Central memory CD8-positive, alpha-beta T cell (primary cell): ENCODE measurements at places on chromosomes 2 and 18.

DNA sequence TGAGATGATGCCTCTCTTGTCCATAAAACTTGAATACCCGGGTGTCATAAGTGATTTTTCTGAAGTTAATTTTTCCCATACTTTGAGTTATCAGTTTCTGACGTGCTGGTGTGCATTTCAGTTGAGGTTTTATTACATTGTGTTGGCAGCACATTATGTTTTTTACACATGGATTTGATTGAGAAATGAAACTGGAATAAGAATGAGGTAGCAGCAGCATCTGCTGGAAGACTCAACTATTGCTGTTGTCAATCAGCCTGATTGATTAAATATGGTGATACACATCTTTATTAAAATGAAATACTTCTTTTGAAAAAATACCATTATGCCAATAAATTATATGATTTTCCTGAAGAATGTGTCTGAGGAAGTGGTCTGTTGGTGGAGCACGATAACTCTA is 60.5 kb downstream of the INSIG2 start:
- no peak for DNase-seq

DNA sequence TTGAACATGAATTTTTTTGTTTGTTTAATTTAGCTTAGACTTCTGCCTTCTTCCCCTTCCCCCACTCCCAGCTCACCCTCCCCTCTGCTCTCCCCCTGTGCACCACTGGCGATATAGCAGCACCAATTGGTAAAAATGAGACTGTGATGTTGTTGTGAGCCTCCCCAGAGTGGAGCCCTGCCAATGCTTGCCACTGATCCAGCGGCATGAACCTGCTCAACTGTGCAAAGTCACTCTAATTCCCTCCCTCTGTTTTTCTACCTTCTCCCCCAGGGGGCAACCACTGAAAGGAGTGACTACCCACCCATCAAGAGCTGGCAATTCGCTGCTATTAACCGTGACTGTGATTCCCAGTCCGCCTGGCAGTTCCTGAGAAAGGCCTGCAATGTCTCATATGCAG is 30.2 kb downstream of the KLHL14 start:
- no peak for DNase-seq

DNA sequence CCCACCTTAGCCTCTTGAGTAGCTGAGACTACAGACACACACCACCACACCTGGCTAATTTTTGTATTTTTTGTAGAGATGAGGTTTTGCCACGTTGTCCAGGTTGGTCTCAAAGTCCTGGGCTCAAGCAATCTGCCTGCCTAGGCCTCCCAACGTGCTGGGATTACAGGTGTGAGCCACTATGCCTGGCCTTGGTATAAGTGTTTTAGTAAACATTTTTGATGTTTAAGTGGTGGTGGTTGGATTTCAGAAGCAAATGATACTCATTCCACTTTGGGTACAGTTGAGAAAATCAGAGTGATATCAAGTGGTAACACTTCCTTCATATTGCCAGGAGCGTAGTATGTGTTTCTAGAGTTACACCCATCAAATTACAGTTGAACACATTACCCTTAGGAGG is 25.4 kb downstream of the ACADL start:
- no peak for DNase-seq

GRCh38 chr18:67695684-67696083 is 179.2 kb upstream of the DSEL start:
- DNase-seq: no peak

DNA sequence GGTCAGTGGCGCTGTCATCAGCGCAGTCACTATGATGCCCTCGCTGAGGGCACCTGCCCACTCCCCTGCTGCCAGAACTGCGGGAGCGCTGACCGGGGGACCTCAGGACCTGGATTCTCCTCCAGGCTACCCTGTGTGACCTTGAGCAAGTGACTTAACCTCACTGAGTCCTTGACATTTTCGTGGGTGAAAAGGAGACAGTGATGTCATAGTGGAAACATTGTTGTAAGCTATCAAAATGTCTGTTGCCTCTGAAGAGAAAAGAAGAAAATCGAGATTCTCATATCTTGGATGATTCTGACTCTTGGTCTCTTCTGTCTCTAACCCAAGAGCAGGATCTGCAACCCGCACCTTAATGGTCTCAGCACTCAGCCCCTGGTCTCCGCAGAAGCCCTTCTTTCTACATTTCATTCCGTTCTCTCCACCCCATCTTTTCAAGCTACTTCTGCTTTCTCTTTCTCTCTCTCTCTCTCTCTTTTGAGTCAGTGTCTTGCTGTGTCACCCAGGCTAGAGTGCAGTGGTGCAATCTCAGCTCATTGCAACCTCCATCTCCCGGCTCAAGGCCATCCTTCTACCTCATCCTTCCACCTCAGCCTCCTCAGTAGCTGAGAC is 978 bp upstream of the TUBA4A start:
- no peak for DNase-seq

DNA sequence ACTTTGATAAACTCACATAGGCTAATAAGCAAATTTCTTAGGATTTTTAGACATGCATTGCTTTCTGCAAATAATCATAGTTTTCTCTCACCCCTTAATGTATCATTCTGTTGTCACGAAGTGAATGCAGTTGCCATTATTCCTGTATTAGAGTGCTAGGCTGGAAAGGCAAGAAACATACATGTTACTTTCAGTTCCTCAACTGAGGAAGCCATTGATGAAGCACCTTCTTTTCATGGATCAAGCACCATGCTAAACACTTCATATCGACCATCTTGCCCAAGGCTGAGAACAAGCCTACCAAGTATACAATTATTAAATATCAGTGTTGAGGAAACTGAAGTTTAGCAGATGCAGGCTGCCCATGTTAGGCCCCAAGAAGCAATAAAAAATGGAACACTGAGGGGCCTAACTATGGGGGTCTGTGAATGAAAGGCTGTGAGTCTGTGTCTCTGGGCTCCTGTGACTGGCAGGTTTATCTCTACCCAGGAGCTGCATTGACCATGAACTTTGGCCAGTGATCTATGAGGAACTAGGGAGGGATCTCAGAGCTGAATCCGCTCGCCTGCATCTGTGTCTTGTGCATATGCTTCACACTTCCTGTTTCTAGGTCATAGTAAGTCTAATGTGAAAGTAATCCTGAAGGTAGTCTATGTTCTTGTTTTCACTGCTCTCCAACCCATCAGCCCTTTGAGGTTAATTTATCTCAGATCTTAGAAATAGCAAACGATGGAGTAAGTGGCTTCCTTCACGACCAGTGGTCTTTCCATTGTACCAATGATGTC is 16.0 kb upstream of the TSPYL6 start:
- DNase-seq: no peak

GRCh38 chr2:217993817-217994463 is 8.9 kb downstream of the TNS1 start:
- DNase-seq: peak; percentile 26

- DNase-seq: no peak
Observed at GRCh38 chr2:76274160-76274559, 563.4 kb upstream of the GCFC2 start.

- no peak for DNase-seq
Observed at GRCh38 chr2:112836695-112837117, at the start of gene IL1B. IL1B (minus strand) TSS chr2:112836779; CDS start chr2:112836229, 550 bp downstream.

GRCh38 chr2:120767486-120768005 is 31.9 kb downstream of the GLI2 start:
- no peak for DNase-seq

DNA sequence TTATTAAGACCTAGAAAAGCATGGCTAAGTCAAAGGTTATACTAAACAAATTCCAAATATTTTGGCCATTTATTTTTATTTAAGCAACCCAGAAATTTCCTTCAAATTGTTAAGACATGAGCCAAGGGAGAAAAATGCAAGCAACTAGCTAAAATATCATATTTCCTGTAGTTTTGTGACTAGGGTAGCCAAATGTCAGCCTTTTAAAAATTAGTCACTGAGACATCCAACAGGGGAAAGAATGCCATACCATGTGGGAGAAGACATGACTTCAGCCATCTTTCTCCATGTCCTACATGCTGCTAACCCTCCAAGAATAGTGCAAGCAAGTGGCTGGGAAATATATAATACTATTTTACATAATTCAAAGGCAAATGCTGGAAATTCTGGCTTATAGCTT is 197.9 kb downstream of the DSEL start:
- no peak for DNase-seq

- DNase-seq: no peak
Observed at GRCh38 chr2:121561617-121562268, 31.1 kb downstream of the RNU4ATAC start.

- no peak for DNase-seq
Observed at GRCh38 chr2:50018292-50018691, 864.0 kb upstream of the FSHR start.

DNA sequence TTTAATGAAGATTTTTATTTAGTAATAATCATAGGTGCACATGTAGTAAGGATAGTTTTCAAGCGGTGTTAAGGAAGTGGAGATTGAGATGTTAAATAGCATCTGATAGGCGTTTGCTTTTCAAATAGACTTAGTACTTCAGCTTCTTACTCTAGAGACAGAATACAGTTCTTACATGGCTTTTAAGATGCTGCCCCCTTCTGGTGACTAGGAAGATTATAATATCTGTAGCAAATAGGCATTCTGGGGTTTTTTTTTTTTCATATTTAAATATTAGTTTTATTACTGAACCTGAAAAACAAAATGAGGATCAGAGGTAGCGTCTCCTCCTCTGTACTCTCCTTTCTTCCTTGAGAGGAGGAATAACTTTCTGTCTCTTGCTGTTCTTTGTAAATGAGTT is 100.2 kb downstream of the AGAP1 start:
- no peak for DNase-seq

DNA sequence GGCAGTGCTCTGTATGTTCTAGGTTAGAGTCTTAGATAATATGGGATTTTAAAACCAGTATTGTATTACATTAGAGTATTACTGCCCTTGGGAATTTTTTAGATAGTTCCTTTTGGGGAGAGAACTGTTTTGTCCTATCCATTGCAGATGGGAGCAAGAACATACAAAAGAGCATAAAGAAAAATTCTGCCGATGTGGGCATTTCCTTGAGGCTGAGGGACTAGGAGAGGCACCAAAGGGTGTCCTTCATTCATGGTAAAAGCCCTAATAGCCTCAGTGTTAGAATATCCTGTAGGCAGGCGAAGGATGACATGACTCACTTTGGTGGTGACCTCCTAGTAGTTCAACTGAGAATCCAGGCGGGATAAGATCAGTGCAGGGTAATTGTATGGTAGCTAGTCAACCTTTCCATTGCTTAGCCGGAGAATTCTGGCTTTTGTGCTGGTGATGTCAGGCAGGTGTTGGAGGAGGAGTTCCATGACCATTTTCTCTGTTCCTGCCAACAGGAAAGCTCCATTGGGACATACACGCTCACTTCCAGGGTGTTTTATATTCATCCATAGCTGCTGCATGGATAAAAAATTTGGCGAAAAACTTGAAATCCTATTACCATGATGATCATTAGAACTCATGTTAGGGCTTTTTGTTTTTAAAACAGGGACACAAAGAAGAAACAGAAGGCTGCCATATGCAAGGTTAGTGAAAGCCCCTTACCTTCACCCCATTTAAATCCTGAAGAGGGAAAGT is 28.1 kb downstream of the EPAS1 start:
- DNase-seq: no peak

DNA sequence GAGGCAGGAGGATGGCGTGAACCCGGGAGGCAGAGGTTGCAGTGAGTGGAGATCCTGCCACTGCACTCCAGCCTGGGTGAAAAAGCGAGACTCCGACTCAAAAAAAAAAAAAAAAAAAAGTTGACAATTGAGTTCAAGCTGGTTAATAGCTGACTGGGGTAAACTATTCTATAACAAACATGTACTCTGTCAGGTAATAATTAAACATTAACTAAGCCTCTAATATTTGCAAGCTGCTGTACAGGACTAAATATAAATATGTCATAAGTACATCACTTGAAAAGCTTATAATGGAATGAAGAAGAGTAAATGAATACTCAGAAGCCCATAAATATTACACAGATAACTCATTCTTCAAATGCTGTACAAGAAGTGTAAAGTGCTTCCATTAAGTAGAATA is 190.4 kb upstream of the CRIM1 start:
- DNase-seq: no peak

DNA sequence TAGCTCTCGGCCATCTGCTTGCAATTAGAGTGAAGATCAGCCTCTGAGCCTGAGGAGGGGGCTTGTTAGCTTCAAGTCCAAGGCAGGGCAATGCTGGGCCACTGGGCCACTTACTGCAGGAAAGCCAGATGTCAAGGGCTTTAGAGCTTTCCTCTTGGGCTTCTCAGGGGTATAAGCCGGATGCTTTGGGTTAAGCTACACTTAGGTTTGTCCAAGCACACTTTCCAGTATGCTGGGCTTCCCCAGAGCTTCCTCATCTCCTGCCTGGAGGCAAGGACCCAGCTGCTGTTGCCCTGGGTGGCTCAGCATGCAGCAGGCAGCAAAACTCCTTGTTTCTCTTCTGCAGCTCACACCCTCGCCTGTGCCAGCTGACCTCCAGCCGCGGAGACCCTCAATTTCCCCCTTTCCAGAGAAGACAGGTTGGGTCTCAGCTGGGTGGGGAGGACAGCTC is 29.0 kb upstream of the ATOH8 start:
- no peak for DNase-seq

DNA sequence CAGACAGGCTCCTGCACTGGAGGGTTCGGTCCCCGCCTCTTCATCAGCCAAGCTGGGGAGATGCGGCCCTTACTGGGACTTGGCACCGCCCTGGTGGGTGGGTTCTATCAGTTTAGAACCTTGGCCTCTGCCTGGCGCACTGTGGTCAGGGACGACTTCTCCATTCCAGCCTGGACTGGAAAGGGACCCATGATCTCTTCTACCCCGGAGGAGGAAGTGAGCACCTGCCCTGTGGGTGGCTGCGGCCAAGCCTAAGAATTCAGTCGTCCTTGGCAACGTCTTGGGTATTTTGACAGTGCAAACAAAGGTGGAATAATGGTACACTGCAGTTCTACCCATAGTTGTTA is 106.9 kb upstream of the CD302 start:
- DNase-seq: no peak

GRCh38 chr2:190533968-190534309 is 583 bp downstream of the NEMP2 start:
- peak; percentile 26 for DNase-seq

- DNase-seq: no peak
Observed at GRCh38 chr18:34598120-34598635, 111.9 kb upstream of the DTNA start.

DNA sequence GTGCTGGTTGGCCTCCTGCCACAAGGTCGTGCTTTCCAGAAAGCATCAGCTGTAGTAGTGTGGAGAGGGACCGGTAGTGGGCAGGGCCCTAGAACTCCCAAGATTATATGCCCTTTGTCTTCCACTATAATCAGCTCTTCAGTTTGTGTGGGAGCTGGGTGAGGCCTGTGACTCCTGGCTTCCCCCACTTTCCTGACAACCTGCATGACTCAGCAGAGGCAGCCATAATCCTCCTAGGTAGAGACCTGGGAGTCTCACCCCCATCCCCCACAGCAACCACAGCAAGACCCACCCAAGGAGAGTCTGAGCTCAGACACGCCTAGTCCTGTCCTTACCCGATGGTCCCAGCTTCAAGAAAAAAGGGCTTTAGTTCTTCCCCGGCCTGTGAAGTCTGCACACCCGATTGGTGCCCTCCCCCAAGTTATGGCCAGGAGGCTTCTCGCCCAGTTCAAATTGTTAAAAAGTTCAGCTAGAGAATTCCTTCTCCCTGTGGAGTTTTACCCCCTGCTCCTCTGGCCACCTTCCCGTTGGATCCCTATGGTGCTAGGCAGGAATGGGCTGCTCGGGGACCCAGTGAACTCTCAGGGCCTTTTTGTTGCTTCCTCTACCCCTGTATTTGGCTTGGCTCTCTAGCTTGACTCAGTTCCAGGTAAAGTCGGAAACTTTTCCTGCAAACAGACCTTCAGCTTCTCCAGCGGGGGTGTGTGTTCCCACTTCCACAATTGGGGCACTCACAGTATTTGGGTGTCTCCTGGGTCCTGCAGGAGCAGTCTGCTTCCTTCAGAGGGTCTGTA is 57.8 kb upstream of the FAM237A start:
- DNase-seq: no peak
